Renal pelvis (tissue), 12 donors: ENCODE measurements at places on chromosomes 2 and 18. TPM values are rescaled to one million over a fixed set of nuclear protein-coding genes. Genes with fewer than 3 reads are reported as not detected.

Gene TPO
- 0.04 TPM for polyA plus RNA-seq

DNA sequence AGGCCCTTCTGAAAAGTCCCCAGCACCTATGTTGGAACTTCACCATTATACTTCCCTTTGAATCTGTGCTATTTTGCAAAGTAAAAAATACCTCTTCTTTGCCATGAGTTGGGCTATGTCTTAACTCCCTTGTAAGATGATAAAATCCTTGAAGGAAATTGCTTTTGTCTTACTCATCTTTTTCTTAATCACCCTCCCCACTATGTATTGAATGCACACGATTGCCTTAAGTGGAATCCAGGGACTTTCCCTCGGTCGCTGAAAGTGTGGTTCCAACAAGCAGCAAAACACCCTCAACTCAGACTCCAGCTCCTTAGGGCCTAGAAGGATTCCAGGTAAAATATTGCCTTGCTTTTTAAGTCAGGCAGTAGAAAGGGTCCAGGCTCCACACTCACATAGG is 173.2 kb upstream of the ARL4C start:
- no peak for DNase-seq

Gene HDLBP
- polyA plus RNA-seq, result 409 TPM

- DNase-seq, result no peak
These were observed 76.6 kb downstream of the RDH14 start for GRCh38 chr2:18483896-18484295.

DNA sequence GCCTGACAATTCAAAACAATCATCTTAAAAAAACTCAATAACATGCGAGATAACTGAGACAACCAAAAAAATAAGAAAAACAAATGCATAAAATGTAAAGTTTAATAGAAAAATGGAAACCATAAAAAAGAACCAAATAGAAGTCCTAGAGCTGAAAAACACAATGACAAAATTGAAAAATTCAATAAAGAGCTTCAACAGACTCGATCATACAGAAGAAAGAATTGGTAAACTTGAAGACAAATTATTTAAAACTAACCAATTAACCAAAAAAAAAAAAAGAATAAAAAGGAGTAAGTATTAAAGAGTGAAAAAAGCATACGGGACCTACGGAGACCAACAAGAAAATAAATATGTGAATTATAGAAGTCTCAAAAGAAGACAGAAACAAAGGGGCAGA is 37.7 kb downstream of the GPC1 start:
- no peak for DNase-seq

GRCh38 chr2:182763311-182763912 is 47.4 kb downstream of the DNAJC10 start:
- peak; percentile 15 for DNase-seq

- no peak for DNase-seq
These were observed 15.5 kb downstream of the HEATR5B start for GRCh38 chr2:37068686-37069085.

DNA sequence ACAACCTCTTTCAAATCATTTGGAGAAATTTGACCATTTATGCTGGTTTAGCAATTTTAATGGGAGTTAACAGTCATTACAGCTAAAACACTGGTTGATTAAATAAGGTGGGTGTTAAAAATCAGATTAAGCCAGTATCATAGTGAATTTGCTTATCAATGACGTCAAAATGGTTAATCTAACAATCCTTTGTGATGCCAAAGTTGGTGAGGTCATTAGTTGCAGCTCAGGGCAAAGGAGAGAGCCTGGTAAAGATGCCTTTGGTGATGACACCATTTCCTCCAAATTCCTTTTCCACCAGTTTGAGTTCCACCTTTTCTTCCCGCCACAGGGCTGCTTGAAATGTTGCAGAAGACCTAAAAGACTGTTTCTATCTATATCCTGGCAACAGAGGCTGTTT is 757.1 kb upstream of the PIK3C3 start:
- DNase-seq, result no peak
